GM06990 (cell line): ENCODE measurements at places on chromosomes 4 and X.
A peak's percentile ranks its signal among the peaks of the same experiment; 100 is the strongest.

- DNase-seq = no peak
Observed at GRCh38 chr4:128866269-128866668, 56.8 kb downstream of the JADE1 start.

DNA sequence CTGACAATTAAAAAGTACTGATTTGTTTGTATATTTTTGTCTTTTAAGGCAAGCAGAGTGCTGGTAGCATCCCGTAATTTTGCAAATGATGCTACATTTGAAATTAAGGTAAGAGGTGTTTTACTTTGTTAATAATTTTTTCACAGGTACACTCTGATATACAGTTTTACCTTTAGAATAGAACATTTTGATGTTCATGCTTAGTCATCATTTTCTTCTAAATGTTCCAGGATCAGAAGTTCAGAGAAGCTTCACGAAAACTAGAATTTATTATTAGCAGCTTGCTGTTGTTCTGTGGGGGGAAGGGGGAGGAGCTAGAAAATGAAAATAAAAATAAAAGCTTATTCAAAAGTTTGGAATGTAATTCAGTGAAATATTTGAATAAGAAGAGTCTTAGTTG is 5.5 kb downstream of the PDHA1 start:
- no peak for DNase-seq

GRCh38 chrX:150477371-150477770 is 91.0 kb upstream of the MTM1 start:
- DNase-seq = no peak

DNA sequence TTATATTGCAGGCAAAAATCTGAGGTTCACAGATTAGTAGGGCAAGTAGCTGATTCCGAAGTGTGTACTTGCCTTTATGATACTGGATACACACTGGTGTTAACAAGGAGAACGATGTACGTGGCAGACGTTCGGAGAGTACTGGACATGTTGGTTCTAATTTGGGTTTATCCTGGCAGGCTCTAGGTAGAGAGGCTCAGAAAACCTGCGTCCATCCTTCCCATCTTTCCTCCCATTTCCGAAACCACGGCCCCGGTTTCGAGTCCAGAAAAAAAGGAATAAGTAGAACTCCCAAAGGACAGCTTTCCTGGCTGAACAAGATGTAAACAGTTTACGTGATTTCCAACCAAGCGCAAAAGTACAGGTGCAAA is 351 bp upstream of the SLC30A9 start:
- no peak for DNase-seq

- no peak for DNase-seq
Observed at GRCh38 chr4:72953571-72953970, 115.9 kb downstream of the COX18 start.

GRCh38 chr4:151296227-151296626 is 19.3 kb downstream of the PRSS48 start:
- DNase-seq = no peak

GRCh38 chr4:95548738-95549245 is at the start of gene UNC5C:
Gene UNC5C (minus strand): TSS chr4:95548973.
- peak; percentile 12 for DNase-seq

DNA sequence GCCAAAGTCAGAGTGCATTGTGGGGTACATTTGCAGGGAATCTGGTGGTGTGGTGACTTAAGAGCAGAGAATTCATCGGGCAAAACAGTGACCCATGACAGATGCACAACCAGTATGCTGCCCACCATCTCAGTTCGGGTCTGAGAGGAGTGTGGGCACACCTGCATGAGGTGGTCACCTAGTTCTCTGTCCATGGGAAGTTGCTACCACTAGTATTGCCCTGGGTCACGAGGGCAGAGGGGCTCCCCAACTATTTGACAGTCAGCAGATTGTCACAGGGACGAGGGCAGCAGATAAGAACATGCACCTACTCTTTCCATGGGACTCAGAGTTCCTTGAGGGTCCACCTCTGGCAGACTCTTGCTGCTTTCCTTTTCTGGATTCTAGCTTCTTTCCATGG is 305.2 kb upstream of the MAOA start:
- DNase-seq = no peak

GRCh38 chrX:34365471-34365870 is 233.4 kb upstream of the FAM47A start:
- no peak for DNase-seq

GRCh38 chr4:75287738-75288517 is 226.3 kb downstream of the RCHY1 start:
- no peak for DNase-seq

- peak; percentile 64 for DNase-seq
Observed at GRCh38 chr4:123449780-123450179, 53.2 kb downstream of the SPRY1 start.

DNA sequence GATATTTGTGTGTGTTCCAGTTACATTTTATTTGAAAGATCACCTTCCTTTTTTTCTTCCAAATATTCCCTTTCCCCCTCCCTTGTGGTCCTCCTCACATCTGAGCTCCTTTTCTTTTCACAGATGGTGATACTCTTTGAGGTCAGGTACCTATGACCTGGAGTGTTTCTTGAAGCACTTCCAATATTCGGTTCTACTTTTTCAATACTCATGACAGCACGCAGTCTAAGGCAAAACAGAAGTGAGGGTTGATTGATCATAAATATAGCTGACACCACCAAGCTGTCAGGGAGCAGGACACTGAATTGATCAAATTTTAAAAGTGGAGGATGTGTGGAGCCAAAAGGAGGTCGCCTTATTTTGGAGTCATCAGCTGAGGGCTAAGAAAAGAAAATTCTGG is 334.4 kb upstream of the MAGEB2 start:
- DNase-seq = no peak

GRCh38 chr4:130056286-130056685 is 960.3 kb downstream of the C4orf33 start:
- DNase-seq = no peak

- no peak for DNase-seq
Observed at GRCh38 chr4:41542526-41543275, 4.7 kb downstream of the LIMCH1 start.

- DNase-seq = no peak
Observed at GRCh38 chr4:9921326-9921725, 100.0 kb downstream of the SLC2A9 start.

DNA sequence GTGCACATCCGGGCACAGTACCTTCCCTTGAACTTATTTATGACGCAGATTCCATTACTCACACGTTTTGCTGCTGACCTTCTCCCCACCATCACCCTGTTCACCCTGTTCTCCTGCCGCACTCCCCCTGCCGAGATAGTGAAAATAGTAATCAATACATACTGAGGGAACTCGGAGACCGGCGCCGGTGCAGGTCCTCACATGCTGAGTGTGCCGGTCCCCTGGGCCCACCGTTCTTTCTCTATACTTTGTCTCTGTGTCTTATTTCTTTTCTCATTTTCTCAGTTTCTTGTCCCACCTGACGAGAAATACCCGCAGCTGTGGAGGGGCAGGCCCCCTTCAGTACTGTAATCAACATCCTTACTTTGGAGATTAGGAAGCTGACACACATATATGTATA is 1337.1 kb upstream of the PABPC4L start:
- no peak for DNase-seq
